ENCODE measurements at places on chromosomes 13 and 19.

GRCh38 chr13:40613914-40614313 lies 52.5 kb downstream of the FOXO1 start:
- no peak for DNase-seq

DNA sequence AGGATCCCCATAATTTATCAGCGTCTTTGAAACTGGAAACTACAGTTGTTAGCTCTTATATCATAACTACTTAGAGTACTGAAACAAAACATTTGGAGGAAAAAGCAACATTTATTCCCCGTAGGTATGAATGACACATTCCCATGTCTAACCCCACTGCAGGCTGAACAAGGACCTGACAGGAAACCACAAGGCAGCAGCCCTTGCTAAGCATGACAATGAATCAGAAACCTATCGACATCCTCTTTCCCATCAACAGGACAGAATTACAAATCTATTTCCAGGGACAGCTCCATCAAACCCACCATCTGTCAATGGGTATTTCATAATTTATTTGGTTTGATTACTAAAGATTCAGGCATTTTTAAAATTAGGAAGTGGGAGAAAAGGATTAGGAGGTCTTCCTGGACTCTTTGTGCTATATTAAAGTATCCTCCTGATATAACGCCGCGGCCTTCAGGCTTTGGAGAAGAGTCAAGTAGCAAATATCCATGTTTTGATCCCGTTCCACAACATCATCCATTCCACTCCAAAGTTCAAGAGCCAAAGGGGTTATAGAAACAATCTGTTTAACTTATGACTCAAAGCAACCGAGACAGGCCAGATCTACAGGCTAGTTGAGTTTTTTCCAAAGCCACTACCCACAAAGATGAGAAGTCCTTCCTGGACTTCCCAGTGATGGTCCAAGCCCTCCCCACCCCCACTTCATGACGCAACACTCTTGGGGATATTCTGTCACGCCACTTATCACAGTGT lies 51.1 kb downstream of the FAM216B start:
- DNase-seq: no peak

DNA sequence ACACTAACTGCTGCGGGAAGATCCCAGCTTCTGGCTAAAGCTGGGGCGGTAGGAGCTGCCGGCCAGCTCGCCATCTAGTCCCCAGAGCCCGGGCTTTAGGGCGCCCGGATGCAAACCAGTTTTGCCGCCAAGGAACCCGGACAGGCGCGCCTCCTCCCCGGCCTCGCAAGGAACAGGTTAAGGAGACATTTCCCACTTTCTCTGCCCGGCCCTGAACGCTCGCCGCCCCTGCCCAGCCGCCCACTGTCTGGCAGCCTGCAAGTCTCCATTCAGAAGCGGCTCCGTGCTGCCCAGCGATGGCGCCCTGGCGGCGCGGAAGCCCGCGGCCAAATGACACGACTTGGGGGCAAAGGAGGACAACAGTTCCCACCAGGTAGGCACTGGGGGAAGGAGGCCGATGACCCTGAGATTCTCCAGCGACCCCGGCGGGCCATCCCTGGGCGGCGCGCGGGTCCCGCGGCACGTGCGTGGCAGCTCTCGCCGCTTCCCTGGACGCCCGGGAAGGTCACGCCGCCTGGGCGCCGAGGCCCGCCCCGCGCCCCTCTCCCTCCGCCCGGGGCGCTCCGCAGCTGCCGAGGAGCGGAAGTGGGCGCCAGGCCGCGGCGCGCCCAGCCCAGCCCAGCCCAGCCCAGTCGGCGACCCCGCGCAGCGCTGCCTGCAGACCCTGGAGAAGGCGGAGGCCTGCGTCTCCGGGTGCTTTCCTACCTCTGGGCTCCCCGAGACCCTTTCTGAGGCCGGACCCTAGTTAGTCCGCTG lies 42.2 kb upstream of the HNRNPA1L2 start:
- DNase-seq: no peak

- no peak for DNase-seq
Measured at GRCh38 chr13:20987599-20987998, 73.8 kb downstream of the LATS2 start.

DNA sequence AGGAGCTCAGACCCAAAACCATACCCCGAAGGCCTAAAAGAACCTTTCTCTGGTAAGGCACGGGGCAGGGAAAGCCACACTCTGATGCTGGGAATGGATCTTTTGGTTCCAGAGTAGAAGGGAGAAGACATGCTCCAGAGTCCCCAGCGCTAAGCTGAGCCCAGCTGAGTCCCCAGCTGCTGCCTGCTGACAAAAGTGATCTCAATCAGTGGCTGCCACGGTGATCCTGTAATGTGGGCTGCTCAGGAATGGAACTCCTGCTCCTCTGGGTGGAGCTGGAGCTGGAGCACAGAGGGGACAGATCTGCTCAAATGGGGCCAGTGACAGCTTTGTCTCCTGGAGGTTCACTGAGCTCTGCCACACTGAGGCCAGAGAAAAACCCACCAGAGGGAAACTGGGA lies 70.5 kb downstream of the MLLT1 start:
- DNase-seq: no peak

DNA sequence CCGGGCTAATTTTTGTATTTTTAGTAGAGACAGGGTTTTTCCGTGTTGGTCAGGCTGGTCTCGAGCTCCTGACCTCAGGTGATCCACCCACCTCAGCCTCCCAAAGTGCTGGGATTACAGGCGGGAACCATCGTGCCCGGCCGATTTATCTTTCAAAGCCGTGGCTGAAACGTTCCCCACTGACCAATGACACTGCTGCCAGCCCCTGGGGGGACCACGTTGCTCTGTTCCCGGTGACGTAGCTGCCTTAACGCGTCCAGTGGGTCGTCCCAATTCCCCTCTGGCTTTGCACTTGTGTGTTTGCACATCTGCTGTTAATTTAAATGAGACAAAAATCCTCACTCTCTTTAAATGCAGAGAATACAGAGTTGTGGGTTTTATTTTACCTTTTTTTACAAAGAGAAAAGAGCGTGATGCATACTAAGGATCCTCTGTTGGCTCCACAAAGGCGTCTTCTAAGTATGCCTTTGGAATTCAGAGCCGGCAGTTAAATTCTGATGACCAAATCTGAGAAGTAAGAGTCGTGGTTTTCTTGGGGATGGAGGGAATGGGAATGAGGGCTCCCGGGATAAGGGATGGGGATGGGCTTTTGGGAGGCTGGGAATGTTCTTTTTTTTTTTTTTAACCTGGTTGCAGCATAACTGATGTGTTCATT lies 18.6 kb upstream of the LMTK3 start:
- DNase-seq: no peak

DNA sequence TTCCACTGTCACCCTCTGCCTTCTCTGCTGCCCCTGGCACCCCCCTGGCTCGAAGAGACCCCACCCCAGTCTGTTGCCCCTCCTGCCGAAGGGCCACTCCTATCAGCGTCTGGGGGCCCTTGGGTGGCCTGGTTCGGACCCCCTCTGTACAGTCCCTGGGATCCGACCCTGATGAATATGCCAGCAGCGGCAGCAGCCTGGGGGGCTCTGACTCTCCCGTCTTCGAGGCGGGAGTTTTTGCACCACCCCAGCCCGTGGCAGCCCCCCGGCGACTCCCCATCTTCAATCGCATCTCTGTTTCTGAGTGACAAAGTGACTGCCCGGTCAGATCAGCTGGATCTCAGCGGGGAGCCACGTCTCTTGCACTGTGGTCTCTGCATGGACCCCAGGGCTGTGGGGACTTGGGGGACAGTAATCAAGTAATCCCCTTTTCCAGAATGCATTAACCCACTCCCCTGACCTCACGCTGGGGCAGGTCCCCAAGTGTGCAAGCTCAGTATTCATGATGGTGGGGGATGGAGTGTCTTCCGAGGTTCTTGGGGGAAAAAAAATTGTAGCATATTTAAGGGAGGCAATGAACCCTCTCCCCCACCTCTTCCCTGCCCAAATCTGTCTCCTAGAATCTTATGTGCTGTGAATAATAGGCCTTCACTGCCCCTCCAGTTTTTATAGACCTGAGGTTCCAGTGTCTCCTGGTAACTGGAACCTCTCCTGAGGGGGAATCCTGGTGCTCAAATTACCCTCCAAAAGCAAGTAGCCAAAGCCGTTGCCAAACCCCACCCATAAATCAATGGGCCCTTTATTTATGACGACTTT lies 2.0 kb downstream of the ZFP36 start:
- DNase-seq: no peak

GRCh38 chr19:29596885-29597525 lies 9.1 kb upstream of the POP4 start:
- no peak for DNase-seq

- no peak for DNase-seq
Measured at GRCh38 chr19:15544970-15545369, 36.6 kb downstream of the CYP4F22 start.
